ENCODE measurements at places on chromosomes 2 and 18.
A peak's percentile ranks its signal among the peaks of the same experiment; 100 is the strongest.

GRCh38 chr2:167764772-167765341 lies 482.5 kb downstream of the STK39 start:
- no peak for DNase-seq

GRCh38 chr2:7692657-7693161 lies 775.5 kb downstream of the RNF144A start:
- DNase-seq: peak; percentile 88

DNA sequence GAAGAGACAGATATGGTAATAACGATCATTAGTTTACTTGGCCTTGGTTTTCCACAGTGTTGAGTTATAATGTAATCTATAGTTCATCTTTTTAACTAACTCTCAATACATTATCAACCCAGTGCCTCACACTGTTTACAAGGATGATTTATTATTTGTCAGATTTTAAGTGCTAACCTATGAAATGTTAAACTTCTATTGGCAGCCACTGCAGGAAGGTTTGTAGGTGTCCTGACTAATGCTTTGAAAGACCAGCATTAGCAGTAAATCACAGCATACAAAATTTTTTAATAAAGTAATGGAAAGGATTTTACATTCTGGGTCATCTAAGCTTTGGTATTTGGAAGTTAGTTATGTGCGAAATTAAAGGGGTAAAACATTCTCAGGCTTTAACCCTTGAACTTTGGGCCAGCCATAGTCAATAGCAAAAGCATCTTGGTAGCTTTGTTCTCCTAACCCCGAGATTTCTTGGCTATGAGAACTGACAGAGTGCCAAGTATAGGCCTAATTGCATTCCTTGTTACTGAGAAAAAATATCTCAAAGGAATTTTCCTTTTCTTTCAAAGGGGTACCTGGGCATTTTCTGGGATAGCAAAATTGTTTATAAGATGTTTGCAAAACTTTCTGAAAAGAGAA lies 30.6 kb downstream of the SPATS2L start:
- DNase-seq: no peak

- DNase-seq: no peak
Measured at GRCh38 chr2:171798156-171798820, 95.8 kb downstream of the SLC25A12 start.

DNA sequence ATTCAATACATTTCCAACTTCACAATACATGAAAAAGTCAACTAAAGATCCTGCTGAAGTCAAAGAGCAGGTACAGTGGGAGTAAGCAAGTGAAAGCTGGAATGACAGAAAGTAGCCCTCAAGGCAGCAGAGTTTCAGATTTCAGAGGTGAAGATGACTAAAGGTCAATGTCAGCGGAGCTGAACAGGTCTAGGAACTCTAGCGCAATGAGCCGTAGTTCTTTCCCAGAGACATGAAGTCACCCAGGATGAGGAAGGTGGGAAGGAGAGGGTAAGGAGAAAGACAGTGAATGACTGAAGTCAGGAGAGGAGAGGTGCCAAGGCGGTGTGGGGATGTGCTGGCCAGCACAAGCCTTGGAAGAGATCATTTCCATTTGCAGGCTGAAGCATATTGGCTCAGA lies 28.1 kb downstream of the PTPN2 start:
- no peak for DNase-seq

DNA sequence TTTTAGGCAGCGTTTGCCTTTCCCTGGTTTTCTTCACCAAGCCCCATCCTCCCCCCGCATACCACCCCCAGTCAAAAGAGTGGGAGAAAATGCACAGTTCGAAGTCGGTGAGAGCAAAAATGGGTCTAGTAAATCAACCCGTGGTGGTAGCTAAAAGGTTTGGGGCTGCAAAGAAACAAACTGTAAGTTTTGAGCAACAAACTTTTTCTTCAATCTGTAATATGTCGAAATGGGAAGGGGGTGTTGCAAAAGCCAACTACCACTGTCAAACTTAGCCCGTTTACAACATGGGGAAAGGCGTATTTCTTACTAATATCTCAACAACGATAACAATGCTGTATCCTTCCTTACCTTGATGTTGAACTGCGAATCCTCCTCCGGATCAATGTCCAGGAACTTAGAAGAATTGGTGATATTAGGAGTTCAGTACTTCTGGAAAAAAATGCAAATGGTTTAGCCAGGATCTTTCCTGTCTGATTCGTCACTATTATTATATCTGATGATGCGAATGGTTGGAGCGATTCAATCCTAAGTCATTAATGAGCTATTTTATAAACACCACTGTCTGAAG lies 2.4 kb upstream of the SATB2 start:
- DNase-seq: no peak

GRCh38 chr2:86017901-86018896 lies 87.5 kb downstream of the POLR1A start:
- no peak for DNase-seq

- no peak for DNase-seq
Measured at GRCh38 chr2:211846036-211846400, 692.6 kb downstream of the ERBB4 start.

GRCh38 chr2:141806090-141806489 lies 324.7 kb downstream of the LRP1B start:
- no peak for DNase-seq

DNA sequence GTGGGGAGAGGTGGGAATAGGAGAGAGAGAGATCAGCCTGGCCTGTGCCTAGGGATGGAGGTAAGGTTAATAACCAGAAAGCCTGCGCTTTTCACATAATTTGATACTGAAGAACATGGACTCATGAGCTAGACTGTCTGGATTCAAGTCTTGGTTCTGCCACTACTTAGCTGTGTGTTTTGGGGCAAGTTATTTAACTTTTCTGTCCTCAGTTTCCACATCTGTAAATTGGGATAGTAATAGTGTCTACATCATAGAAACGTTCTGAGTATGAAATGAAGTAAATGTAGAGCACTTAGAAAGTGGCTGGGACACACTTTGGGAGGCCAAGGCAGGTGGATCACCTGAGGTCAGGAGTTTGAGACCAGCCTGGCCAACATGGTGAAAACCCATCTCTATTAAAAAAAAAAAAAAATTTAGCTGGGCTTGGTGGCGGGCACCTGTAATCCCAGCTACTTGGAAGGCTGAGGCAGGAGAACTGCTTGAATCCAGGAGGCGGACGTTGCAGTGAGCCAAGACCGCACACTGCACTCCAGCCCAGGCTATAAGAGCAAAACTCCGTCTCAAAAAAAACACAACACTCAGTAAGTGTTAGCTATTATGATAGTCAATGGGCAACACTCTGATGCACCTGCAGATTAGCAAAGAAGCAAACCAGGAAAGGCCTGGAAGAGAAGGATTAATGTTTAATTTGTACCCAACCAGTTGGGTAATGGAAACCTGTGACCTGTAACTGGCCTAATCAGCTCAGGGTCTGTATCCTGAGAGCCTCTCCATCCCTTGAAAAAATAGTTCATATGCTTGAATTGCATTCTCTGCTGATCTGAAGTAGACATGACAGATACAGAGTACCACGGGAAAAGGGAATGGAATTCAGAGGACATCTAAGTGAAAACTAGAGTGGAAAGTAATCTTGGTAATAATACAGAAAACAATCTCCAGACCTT lies 6.8 kb downstream of the GALM start:
- no peak for DNase-seq
